SK-N-SH (cell line): ENCODE measurements at places on chromosomes 13 and 19. TPM values are rescaled to one million over a fixed set of nuclear protein-coding genes. Genes with fewer than 3 reads are reported as not detected.
A peak's percentile ranks its signal among the peaks of the same experiment; 100 is the strongest.

DNA sequence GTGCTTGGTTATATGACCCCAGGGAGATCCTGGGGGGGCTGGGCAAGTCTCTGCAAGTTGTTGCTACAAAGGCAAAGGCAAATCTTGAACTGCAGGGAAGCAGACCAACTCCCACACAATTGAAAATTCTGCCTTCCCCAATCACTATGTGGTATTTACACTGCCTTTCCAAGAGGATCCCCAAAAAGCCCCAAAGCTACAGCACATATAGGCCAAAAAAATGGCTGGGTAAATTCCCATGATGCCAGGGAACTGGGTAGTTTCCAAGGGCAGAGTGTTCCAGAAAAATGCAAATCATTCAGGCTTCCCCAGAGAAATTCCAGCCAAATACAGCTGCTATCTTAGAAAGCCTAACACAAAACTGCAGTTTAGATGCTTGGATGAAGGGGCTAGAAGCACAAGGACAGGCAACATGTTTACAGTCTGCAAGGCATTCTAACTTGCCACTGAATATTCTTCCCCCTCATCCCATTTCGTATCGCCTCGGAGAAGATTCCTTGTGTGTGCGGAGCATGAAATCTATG, 6.2 kb downstream of the FOXO1 start:
- no peak for DNase-seq
- no peaks in the 10 kb centered on the region for H3K36me3 ChIP-seq
- no peak overlapping the region for H3K4me3 ChIP-seq
- peaks cover 30% of the 10 kb centered on the region; the same call in 1 of the 2 replicates for H3K4me1 ChIP-seq

- H3K36me3 ChIP-seq: no peaks in the 10 kb centered on the region
- H3K4me3 ChIP-seq: no peak overlapping the region
- no peak overlapping the region for H3K27ac ChIP-seq
- peaks cover 35% of the 10 kb centered on the region; the same call in 1 of the 2 replicates for H3K27me3 ChIP-seq
- DNase-seq: no peak
Measured at GRCh38 chr19:51729781-51730180, 6.0 kb upstream of the HAS1 start.

- peak; percentile 94 for DNase-seq
- H3K27ac ChIP-seq: peak within 1 kb of the TSS; percentile 32; the same call in 1 of the 2 replicates
- H3K4me3 ChIP-seq: peak within 1 kb of the TSS; percentile 62
- H3K4me1 ChIP-seq: no peaks in the 10 kb centered on the region; the same call in 1 of the 2 replicates
- no peaks in the 10 kb centered on the region for H3K36me3 ChIP-seq
- H3K27me3 ChIP-seq: no peaks in the 10 kb centered on the region
Measured at GRCh38 chr19:18437491-18438330, at the start of gene ISYNA1. Gene ISYNA1 (minus strand): TSS chr19:18438133. CDS start chr19:18437979, 154 bp downstream.

The CIRBP gene
- 762 and 857 TPM in 2 replicates for polyA plus RNA-seq

DNA sequence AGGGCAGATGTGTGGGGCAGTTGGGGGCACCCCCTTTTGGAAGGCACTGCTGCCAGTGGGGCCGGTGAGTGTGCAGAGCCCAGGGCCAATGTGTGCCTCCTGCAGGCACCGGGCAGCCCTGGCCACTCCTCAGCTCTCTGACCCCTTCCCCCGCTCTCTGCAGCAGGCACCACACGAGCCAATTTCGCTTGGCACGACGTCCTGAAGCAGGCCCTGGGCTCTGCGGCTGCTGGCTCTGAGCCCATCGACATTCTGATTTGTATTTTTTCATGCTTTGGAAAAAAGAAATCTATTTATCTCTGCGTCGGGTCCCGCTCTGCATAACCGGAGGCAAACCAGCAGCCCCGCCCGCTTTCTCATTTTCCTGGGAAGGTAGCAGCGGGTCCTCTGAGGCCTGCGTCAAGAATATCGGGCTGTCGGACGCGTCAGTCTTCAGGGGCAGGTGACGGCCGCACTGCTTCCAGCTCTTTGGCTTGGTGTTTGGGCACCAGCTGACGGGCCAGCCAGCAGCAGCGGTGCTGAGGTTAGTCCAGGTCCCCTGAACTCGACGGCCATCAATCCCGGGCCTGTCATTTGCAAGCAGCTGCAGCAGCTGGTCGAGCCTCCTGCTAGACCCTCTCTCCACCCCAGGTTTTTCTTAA, 134.3 kb downstream of the KDM4B start:
- H3K36me3 ChIP-seq: peaks cover 12% of the 10 kb centered on the region; the same call in 1 of the 2 replicates
- H3K4me3 ChIP-seq: no peak overlapping the region
- DNase-seq: peak; percentile 94
- H3K27me3 ChIP-seq: no peaks in the 10 kb centered on the region
- peaks cover 14% of the 10 kb centered on the region for H3K4me1 ChIP-seq

DNA sequence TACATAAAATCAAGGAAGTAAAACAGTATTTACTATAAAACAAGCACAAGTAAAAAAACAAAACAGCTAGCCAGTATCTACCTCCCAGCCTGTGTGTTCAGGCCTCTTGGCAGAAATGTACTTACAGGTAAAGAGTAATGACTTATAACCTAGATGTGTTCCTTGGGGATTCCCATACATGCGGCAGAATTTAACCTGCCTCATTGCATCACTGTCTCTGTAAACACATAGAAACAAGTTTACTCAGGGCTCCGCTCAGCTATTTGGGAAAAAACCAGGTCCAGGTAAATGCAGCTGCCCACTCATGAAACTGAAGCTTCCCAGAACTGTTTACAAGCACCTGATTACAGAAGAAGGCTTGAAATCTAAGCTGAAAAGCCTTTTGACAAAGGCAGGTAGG, 50.7 kb upstream of the SERP2 start:
- no peaks in the 10 kb centered on the region for H3K36me3 ChIP-seq
- no peak overlapping the region for H3K27ac ChIP-seq
- no peaks in the 10 kb centered on the region for H3K27me3 ChIP-seq
- H3K4me1 ChIP-seq: peaks cover 2% of the 10 kb centered on the region; the same call in 1 of the 2 replicates
- no peak for DNase-seq

- no peaks in the 10 kb centered on the region for H3K36me3 ChIP-seq
- DNase-seq: peak; percentile 3
- no peaks in the 10 kb centered on the region for H3K4me1 ChIP-seq
- no peak overlapping the region for H3K27ac ChIP-seq
- H3K4me3 ChIP-seq: no peak overlapping the region
Measured at GRCh38 chr13:64078025-64078424, 2662.4 kb upstream of the PCDH20 start.

GRCh38 chr19:8458380-8458779, 13.6 kb downstream of the HNRNPM start:
- no peaks in the 10 kb centered on the region for H3K27me3 ChIP-seq
- no peak for DNase-seq
- peaks cover 57% of the 10 kb centered on the region for H3K36me3 ChIP-seq
- H3K4me3 ChIP-seq: no peak overlapping the region

DNA sequence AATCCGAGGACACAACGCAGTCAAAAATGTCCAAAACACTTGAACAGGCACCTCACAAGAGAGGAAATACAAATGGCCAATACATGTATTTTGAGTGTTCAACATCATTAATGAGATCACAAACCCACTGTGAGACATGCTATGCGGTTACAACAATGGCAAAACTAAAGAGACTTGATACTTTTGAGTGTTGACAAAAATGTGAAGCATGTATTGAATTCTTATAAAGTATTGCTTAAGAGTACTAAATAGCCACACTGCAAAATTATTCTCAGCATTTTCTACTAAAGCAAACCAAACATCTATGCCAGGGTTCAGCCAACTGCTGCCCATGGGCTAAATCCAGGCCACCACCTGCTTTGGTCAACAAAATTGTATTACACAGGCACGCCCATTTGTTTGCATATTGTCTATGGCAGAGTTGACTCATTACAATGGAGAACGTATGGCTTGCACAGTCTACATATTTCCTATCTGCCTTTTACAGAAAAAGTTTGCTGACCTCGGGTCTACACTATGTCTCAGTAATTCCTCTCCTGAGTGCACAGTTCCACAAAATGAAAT, 135.3 kb downstream of the B3GLCT start:
- no peaks in the 10 kb centered on the region for H3K4me1 ChIP-seq
- no peak overlapping the region for H3K4me3 ChIP-seq
- no peaks in the 10 kb centered on the region for H3K27me3 ChIP-seq

- no peaks in the 10 kb centered on the region for H3K27me3 ChIP-seq
- H3K27ac ChIP-seq: no peak overlapping the region
- no peaks in the 10 kb centered on the region for H3K4me1 ChIP-seq
- peaks cover 28% of the 10 kb centered on the region; the same call in 1 of the 2 replicates for H3K36me3 ChIP-seq
- H3K4me3 ChIP-seq: no peak overlapping the region
Measured at GRCh38 chr13:113545931-113546516, 38.5 kb upstream of the TFDP1 start.

GRCh38 chr13:100512422-100512821, 76.2 kb downstream of the GGACT start:
- no peak for DNase-seq
- H3K4me1 ChIP-seq: peaks cover 10% of the 10 kb centered on the region; the same call in 1 of the 2 replicates
- H3K27ac ChIP-seq: no peak overlapping the region
- no peak overlapping the region for H3K4me3 ChIP-seq
- H3K36me3 ChIP-seq: peaks cover 5% of the 10 kb centered on the region

The CEBPG gene
- 9.1 and 9.5 TPM in 2 replicates for polyA plus RNA-seq

- H3K27me3 ChIP-seq: no peaks in the 10 kb centered on the region
- no peak overlapping the region for H3K4me3 ChIP-seq
- peaks cover 4% of the 10 kb centered on the region for H3K36me3 ChIP-seq
- no peak overlapping the region for H3K27ac ChIP-seq
Measured at GRCh38 chr13:45385907-45386553, 32.1 kb downstream of the SLC25A30 start.

GRCh38 chr19:2328401-2329148, at the start of the genes LSM7 and SPPL2B:
Gene LSM7 (minus strand): TSS chr19:2328586. CDS start chr19:2328566, 20 bp downstream.
Gene SPPL2B (plus strand): TSS chr19:2328684. CDS start chr19:2328710, 26 bp downstream.
- peaks cover 14% of the 10 kb centered on the region; the same call in 1 of the 2 replicates for H3K36me3 ChIP-seq
- H3K4me3 ChIP-seq: peak within 1 kb of the TSS; percentile 76
- DNase-seq: peak; percentile 100
- H3K27ac ChIP-seq: peak within 1 kb of the TSS; percentile 67
- no peaks in the 10 kb centered on the region for H3K27me3 ChIP-seq
- H3K4me1 ChIP-seq: peaks cover 14% of the 10 kb centered on the region; the same call in 1 of the 2 replicates

The ZNF729 gene
- not detected in 2 replicates for polyA plus RNA-seq
